ENCODE measurements at places on chromosomes 2 and 18.
A peak's percentile ranks its signal among the peaks of the same experiment; 100 is the strongest.

DNA sequence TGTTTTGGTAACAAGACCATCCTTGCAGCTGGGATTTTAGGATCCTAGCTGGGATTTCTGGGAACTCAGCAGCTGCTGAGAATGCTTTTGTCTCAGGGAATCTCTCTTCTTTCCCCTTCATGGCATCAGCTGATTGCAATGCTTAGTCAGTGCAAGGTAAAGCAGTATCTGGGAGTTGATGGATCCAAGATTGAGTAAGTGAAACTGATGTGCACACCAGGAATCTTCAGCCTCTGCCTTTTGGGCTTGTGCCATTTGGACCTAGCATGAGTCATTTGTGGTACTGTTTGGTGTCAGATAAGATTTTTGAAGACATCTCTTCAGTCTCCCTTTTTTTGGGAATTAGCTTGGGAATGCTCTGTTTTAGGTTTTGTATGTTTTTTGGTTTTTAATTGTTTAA, 363.3 kb upstream of the TFPI start:
- DNase-seq = no peak

DNA sequence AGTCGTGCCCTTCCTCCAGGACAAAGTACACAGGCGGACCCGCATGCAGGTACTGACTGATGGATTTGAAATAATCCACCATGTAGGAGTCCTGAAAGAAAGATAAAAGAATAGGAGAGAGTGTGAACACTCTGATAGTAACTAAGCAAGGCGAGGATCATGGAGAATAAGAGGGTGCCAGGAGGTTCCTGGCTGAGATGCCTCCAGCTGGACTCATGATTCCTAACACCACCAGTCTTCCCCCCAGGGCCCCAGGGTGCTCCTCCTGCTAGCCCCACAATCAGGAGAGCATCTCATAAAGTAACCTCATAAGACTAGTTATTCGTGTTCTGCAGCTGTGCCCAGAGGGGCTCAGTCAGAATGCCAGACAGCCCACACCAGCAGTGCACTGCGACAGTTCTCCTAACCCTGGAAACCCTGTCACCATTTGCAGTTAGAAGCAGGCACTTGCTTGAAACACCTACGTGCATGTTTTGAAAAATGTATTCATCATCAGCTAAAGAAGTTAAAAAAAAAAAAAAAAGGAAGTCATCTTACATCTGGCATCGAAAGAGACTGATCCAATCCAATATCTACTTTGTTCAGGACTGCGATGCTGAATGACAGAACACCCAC, 36.7 kb downstream of the RMC1 start:
- DNase-seq = no peak

DNA sequence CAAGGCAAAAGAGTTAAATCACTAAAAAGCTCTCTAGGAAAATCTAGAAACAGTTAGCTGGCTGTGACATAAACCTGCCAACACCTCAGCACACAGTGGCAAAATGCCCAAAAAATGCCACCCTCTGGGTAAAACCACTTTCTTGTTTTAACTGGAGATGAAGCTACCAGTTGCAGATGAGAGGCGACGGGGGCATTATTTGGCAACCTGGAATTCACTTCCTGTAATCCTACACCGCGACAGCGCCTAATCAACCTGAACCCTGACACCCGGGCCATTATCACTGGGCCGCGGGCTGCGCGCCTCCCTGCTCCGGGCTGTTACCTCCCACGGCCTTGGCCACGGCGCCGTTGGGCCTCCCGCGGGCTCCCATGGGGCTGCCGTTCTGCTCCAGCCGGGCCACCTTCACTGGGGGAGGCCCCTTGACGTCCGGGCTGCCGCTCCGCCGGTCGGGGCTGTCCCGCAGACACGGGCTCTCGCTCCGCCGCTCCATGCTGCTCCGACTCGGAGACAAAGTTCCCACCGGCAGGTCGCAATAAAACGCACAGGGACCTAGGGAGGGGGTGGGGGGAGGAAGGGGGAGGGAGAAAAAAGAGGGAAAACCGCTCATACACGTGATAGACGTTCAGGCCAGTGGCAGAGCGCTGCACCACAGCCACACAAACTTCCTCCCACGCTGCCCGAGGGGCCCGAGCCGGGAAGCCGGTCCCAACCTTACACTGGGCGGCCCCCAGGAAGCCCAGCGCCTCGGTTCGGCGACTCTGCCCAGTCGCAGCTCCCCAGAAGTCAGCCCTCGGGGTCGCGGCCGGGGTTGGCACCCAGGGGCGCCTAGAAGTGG, 2.0 kb downstream of the SATB2 start:
- DNase-seq = no peak

DNA sequence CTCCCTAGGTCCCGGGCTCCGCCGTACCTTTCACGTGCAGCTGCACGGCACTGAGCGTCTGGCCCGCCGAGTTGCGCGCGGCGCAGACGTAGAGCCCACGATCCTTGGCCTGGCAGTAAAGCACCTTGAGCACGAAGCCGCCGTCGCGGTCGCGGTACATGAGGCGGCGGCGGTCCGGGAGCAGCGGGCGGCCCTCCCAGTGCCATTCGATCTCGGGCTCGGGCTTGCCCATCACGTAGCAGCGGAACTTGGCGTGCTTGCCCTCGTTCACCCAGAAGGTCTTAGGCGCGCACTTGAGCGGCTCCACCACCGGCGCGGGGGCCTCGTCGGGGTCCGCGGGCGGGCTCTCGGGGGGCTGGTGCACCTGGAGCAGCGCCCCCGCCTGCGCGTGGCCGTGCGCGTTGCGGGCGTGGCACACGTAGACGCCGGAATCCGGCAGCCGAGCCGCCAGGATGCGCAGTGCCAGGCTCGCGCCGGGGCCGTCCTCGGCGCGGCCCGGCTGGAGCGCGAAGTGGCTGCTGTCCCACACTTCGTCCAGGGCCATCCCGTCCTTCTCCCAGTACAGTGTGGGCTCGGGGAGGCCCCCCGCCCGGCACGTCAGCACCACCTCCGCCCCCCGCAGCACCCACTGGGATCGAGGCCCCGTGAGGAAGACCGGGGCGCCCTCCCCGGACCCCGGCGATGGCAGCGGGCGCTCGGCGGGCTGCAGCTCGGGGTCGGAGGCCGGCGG, 980 bp downstream of the OBSL1 start:
- peak; percentile 13 for DNase-seq

DNA sequence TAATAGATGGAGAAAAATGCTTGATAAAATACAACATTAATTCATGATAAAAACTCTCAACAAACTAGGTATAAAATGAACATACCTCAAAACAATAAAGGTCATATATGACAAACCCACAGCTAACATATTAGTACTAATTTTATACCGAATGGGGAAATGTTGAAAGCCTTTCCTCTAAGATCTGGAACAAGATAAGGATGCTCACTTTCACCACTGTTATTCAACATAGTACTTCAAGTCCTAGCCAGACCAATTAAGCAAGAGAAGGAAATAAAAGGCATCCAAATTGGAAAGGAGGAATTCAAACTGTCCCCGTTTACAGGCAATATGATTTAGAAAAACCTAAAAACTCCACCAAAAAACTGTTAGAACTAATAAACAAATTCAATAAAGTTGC, 61.5 kb upstream of the CTIF start:
- DNase-seq = no peak

- DNase-seq = peak; percentile 96
These were observed 391.0 kb downstream of the CDH2 start for GRCh38 chr18:27785815-27786471.

GRCh38 chr2:192416060-192416459, 221.3 kb upstream of the TMEFF2 start:
- peak; percentile 2 for DNase-seq

GRCh38 chr18:32461709-32462272, 8.9 kb downstream of the GAREM1 start:
- no peak for DNase-seq

GRCh38 chr18:77105028-77105427, 27.6 kb downstream of the MBP start:
- no peak for DNase-seq

DNA sequence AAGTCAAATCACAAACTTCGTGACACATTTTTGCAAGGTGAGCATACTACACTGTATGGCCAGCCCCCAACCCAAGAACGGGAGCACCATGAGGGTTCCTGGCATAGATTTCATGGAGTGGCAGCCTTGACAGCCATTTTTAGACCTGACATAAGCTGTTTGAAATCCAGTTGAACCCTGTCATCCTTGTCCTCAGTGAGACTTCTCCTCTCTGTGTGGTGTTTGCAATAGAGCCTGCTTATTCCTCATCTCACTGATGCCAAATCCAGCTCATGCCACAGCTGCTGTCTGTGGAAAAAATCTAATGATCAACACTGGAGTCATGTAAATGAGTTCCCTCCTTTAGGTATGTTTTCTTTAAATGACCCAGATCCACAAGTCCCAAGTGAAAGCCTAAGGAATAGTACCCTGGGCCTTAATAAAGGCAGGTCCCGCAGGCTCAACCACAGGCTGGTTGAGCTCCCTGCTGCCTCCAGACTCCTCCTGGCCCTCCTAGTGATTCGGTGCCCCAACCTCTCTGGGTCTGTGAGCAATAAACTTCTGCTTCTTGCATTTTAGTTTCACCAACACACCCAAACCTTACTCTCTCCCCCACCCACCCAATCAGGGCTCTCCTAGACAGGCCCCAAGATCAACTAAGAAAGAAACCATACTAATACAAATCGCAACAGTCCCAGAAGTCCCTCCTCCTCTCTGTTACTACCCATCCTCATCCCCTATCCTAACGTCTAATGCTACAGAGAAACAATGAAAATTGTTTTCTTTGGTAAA, 8.4 kb upstream of the CREG2 start:
- DNase-seq = no peak

- no peak for DNase-seq
These were observed 110.4 kb downstream of the ANKRD44 start for GRCh38 chr2:197200051-197200761.

DNA sequence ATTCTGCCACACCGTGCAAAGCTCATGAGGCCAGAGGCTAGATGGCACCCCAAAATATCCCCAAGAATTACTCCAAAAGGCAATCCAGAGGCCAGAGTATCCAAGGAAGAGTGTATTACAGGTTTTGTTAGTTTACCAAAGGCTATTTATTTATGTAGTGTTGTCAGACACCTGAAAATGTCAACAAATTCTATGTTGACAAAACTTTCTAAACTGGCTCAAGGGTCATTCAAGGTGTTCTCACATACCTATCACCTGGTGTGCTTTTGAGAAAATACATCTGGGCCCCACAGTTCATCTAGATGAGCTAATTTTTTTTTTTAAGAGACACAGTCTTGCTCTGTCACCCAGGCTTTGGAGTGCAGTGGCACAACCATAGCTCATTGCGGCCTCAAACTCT, 12.4 kb upstream of the DTNB start:
- no peak for DNase-seq

DNA sequence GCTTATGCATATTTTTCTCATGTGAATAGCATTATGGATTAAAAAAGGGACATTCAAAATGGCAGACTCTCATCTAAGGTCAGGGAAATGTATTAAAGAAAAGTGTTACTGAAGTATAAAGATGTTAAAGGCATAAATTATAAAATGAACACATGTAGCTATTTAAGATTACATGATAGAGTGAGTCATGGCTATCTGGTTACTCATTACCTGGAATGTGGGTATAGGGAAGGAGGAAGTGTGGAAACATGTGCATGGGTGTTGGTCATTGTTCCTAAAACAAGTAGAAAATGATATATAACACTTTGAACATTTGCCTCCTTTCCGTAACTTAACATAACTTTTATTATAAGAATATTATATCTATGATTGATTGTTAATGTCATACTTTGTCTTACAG, 66.4 kb downstream of the MYO1B start:
- no peak for DNase-seq

- DNase-seq = no peak
These were observed 110.2 kb downstream of the ABCA12 start for GRCh38 chr2:215028231-215028630.

DNA sequence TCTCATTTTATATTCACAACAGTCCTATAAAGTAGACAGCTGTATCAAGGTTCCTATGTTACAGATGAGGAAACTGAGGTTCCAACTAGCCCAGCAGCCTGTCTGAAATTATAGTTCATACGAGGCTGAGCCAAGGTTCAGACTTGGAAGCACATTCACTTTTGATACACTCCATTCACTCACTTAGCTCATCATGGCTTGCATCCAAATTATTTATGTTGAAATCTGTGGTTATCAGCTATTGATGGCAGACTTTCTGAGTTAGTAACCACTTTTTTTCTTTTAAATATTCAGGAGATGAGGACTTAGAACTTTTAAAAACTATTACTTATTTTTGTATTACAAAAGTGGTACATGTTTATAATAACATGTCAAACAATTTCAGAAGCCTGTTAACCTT, 188.2 kb downstream of the MTX2 start:
- DNase-seq = no peak

DNA sequence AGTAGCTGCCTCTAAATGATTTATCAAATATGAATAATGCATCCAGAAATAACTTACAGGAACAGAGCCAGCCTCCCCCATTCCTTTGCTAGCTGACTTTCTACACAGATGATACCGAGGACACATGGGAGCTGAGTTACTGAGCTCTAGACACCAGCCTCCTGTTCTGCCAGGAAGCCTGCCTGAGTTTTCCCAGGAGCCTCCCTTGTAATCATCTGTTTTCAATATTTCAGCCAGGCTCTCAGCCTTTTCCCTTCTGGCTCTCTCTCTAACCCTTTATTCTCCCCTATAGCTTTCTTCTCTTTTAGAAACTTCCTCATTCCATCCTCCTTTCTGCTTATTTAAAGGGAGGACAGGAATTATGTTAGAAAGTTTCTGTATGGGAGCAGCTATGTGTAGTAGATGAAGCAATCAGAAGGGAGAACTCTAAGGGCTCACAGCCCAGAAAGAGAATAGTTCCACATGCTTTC, 911.6 kb downstream of the TDRD15 start:
- no peak for DNase-seq

DNA sequence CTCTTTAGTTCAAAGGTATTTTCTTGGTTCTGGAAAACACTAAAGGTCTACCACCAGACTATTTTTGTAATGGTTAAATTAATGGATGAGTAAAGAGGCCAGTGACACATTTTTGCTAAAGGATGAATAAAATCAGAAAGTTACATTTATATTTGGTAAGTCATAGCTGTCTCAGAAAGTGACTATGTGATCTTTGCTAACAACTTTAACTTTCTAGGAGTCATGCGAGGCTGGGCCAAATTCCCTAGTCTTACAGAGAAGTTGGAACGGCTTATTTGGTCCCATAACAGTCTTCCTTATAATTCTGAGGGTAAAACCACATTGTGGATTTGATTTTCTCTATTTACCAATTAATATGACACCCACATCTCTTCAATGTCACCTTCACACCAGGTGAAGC, 198.1 kb downstream of the PDE1A start:
- no peak for DNase-seq

DNA sequence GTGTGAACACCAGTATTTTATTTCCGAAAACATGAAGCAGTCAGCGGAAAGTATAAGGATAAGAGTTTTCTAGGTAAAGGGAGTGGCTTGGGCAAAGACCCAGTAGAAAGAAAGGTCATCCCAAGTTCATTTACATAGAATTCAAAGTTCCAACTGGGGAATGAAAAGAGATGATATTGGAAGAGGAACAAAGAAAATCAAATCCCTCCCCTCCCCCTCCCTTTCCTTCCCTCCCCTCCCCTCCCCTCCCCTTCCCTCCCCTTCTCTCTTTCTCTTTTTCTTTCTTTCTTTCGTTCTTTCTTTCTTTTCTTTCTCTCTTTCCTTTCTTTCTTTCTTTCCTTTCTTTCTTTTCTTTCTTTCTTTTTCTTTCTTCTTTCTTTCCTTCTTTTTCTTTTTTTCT, 675.7 kb upstream of the NRXN1 start:
- DNase-seq = no peak
